Right hindlimb (tissue), 1 donor: ENCODE measurements at places on chromosomes 4 and X.

- no peak for DNase-seq
These were observed 54.9 kb downstream of the USO1 start for GRCh38 chr4:75779105-75779757.

DNA sequence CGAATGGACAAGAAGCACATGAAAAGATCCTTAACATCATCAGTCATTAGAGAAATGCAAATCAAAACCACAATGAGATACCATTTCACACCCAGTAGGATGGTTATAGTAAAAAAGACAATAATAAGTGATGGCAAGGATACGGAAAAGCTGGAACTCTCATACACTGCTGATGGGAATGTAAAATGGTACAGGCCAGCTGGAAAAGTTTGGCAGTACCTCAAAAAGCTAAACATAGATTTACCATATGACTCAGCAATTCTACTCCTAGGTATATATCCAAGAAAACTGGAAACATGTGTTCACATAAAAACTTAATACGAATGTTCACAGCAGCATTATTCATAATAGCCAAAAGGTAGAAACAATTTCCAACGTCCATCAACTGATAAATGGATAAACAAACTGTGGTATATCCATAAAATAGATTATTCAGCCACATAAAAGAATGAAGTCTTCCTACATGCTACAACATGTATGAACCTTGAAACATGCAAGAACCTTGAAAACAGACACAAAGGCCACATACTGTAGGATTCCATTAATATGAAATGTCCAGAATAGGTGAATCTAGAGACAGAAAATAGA is 11.9 kb downstream of the RPS6KA3 start:
- no peak for DNase-seq

GRCh38 chr4:76874176-76874575 is 23.8 kb downstream of the SOWAHB start:
- DNase-seq = no peak

DNA sequence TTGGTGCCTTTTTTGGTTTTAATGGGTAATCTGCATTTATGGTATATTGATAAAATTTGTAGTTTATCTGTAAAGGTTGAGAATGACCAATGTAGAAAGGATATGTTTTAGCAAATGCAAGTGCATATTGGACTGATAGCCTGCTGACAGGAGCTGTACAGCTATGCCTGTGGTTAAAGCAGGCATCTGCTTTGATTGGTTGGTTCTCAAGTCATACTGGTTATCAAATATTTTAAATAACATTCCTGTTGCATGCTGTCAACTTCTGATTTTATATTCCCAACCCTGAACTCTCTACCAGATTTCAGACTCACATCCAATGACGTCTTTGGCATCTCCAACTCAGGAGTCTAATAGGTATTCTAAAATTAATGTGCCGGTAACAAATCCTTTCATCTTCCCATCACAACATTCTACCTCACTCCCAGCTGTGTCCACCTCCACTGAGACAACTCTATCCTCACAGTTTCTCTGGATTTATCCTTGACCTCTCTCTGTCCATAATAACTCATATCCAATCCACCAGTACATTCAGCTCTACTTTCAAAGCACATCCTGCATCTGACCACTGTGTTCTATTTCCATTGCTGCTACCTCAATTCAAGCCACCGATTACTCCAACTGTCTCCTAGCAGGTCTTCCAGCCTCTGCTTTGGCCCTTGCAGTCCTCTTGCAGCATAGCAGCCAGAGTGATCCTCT is 125.7 kb downstream of the CAMK2D start:
- no peak for DNase-seq

DNA sequence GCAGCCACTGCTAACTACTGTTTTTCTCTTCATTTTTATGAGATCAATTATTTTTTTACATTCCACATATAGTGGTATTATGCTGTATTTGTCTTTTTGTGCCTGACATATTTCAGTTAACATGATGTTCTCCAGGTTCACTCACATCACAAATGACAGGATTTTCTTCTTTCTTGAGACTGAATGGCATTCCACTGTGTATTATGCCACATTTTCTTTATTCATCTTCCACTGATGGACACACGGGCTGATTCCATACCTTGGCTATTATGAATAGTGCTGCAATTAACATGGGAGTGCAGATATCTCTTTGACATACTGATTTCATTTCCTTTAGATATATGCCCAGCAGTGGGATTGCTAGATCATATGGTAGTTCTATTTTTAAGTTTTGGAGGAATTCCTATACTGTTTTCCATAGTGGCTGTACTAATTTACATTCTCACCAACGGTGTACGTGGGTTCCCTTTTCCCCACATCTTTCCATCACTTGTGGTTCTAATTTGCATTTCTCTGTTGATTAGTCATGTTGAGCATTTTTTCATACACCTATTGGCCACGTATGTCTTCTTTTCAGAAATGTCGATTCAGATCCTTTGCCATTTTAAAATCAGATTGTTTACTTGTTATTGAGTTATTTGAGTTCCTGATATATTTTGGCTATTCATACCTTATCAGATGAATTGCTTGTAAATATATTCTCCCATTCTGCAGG is 14.9 kb upstream of the ZCCHC4 start:
- no peak for DNase-seq

DNA sequence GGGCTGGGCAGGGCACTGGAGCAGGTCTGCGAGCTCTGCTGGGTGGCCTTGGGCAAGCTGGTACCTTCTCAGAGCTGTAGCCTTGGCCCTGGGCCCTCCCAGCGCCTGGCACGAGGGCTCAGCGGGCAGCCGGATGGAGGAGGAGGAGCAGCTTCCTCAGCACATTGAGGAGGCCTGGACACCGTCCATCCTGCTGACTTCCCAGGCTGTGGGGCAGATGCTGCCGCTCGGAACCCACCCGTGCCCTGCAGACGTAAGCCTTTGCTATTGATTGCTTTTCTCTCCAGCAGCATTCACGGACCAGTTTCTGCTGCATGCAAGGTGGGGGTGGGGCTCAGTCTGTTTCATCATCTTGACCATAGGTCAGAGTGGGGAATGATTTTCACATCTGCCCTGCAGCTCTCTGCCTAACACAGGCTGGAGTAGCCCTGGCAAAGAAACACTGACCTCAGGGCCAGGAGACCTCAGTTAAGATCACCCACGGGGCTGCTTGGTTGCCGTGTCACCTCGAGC is 80.7 kb upstream of the PSAPL1 start:
- no peak for DNase-seq

DNA sequence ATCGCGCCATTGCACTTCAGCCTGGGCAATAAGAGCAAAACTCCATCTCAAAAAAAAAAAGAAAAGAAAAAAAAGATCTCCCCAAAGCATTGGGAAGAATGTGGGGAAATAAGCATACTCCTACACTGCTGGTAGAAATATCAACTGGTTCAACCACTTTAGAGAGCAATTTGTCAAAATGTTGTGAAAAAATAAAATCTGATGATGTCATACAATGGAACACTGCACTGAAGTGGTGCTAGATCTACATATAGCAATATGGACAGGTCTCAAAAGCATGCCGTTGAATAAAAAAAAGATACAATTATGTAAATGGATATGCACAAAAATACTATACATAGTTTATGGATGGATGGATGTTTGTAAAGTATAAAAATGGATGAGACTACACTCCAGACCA is 18.3 kb upstream of the HUWE1 start:
- no peak for DNase-seq

- no peak for DNase-seq
These were observed 10.2 kb downstream of the TEX13A start for GRCh38 chrX:105210258-105210657.

DNA sequence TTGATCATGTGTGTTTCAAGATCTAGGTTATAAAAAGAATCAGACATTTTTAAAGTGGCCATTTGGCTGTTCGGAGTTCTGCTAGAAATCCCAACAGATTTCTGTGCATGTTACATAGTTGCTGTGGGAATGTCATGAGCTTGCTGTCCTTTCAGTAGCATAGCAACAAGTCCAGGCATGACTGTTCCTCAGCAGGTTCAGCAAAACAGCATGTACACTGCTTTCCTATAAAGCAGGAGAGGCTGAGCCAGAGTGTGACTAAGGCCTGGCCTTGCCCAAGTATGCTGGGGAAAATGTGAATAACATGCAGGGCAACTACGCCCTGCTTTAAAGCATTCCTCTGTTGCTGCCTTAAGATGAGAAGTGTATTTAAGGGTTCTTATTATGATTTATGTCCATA is 217.1 kb upstream of the SMIM31 start:
- DNase-seq = peak; percentile 64

DNA sequence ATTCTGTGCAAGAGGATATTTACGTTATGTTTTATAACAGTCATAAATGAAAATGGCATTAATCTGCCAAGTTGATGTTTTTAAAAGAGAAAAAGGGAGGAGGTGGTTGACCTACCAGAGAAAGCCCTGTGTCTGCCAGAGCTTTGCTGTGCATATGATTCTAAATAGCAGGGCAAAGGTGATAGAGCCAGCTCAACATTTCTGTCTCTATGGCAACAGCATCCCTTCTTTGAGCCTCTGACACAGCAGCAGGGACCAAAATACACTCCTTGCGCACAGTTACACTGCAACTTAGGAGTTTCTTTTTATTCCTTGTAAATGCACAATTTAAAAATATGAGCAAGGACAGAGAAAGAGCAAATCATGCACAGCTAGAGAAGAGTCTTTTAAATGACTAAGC is 133.3 kb upstream of the RAI2 start:
- no peak for DNase-seq

GRCh38 chr4:145098675-145099037 is 545 bp downstream of the ABCE1 start:
- DNase-seq = no peak

DNA sequence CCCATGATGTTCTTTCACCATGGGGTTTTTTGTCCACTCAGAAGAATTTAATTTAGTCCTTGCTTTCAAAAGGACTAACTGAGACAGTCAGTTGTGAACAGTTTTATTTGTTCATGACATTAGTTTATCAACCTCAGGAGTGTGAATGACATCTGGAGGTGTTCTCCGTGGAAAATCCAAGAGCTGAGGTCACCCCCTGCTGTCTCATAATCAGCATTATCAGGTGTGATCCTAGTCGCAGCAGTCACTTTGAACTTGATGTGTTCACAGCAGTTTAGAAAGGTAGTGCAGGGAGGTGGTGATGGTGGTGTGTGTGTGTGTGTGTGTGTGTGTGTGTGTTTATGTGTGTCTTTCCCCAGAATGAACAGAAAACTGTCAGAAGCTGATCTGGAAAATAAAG is 1760.8 kb upstream of the PCDH10 start:
- no peak for DNase-seq

GRCh38 chrX:44241546-44241945 is 101.9 kb downstream of the EFHC2 start:
- no peak for DNase-seq

GRCh38 chrX:96979766-96980165 is 96.1 kb downstream of the RPA4 start:
- peak; percentile 19 for DNase-seq

GRCh38 chr4:143558823-143559756 is 45.6 kb downstream of the SMARCA5 start:
- DNase-seq = peak; percentile 79

DNA sequence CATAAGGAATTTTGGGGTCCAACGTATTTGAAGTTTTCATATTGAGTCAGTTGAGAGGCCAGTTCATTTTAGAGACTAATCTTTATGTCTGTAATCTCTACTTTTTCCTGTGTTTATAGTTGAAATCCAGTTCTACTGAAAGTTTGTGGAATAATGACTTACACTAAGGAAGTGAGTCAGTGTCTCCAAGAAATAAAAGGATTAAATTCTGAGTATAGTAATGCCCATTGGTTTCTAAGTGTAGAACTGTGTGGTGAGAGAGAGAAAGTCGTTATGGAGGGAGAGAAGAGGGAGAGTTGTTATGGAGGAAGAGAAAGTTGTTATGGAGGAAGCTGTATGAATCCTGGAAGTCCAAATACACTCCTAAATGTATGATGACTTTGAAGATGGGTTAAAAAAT is 264.6 kb upstream of the HAND2 start:
- DNase-seq = no peak

DNA sequence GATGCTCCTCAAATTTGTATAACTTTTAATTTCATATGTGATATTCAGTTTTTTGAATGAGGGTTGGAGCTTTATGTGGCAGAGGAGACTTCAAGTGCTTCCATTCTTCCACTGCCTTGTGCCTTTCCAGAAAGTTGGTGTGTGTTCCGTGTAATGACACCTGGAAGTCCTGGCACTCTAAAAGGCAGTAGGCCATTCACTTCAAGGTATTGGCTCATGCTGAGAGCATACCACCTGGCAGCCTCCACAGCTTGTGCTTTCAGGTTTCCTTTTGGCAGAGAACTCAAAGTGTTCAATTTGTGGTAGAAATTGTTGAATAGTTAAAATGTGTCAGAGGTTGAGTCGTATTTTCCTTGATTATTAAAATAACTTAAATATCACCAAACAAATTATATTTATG is 49.6 kb downstream of the GRIA2 start:
- no peak for DNase-seq

DNA sequence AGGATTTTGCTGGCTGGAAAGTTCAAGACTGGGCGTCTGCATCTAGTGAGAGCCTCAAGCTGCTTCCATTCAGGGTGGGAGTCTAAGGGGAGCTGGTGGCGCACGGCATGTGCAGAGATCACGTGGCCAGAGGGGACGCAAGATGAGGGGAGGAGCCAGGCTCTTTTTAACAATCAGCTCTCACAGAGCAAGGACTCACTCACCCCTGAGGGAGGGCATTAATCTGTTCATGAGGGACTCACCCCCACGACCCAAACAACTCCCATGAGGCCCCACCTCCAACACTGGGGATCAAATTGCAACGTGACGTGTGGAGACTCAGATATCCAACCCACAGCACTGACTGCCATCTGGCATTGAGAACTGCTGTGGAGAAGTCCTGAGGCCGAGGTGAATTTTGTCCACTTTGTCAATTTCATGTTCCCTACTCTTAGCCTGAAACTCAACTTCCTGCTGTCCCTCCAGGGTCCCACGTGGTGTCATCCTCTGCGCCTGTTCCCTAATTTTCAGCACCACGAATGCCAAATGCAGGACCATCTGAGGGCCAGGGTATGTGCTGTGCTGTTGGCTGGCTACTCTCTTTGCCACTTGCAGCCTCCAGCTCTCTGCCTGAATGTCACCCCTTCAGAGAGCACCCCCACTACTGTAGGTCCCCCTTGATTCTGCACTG is 5.6 kb downstream of the ZFP92 start:
- no peak for DNase-seq

DNA sequence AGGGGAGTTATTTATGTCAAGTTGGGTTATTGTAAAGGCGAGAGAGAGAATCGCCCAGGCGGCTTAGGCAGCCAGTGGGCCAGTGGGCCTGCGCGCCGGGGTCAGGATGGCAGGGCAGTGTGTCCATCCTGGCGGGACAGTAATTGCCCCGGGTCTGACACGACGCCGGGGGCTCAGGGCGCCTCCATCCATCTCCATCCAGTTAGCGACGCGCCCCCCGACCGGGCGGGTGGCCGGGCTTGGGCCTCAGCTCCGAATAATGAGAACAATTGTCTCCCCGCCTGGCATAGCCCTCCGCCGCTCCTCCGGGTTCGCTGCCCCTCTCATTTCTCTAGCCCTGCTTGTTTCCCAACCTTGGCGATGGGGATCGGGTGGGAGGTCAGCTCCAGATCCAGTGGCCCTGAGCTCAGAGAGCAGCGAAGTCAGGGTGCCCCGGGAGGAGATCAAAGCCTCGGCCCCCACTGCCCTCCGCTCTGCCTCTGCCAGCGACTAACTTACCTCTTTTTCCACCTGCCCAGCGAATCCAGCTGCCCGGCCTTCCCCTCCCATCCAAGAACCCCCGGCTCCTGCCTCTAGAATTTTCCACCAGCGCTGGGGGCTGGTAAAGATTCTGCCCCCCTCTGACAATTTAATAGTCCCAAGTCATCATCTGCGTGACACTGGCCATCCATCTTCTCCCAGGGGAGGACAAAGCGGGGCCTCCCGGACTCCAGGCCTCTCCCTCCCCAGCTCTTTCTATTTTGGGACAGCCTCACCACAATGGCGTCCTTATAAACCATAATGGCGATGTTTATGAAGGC is 56.9 kb upstream of the TMEM33 start:
- DNase-seq = no peak
